ENCODE measurements at places on chromosomes 4 and X.
A peak's percentile ranks its signal among the peaks of the same experiment; 100 is the strongest.

GRCh38 chr4:151152028-151152427, 52.6 kb downstream of the RPS3A start:
- no peak for DNase-seq

DNA sequence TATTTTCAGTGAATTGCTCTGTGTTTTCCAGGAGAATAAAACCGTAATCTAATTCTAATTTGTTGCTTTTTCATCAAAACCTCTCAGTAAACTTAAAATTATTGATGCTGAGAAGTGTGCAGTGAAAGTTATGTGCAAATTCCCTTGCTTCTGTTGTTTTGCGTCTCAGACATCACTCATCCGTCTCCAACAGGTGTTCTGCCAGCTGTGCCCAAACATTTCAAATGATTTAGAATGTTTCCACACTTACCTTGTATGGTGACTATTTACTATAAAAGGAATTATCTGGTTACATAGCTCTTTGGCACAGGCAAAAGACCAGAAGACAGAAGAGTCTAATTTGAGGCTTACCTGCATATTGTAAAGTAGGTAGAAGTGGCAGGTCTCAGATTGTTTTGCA, 184.0 kb downstream of the BMPR1B start:
- DNase-seq: no peak

DNA sequence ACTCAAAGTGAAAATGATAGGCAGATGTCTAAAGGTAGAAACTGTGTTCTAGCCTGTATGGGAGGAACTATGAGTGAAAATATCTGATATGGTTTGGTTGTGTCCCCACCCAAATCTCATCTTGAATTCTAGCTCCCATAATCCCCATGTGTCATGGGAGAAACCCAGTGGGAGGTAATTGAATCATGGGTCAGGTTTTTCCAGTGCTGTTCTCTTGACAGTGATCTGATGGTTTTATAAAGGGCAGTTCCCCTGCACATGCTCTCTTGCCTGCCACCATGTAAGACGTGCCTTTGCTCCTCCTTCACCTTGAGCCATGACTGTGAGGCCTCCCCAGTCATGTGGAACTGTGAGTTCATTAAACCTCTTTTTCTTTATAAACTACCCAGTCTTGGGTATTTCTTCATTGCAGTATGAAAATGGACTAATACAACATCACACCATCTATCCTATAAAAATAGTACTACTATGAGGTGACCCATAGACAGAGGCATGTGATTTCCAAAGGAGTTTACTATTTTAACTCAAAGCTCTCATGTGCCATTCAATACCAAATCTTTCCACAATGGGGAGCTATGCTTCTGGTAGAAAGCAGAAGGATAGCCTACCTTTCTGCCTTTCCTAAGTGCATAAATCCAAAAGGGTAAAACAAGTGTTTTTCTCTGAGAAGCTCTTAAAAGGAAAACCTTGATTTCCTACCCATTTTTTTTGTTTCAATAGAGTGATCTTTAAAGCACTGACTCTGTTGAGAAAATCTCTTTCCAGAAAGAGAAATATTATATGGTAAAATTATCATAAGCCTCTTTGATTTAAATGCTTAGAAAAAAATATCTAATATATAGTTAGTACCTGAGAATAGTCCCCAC, 38.8 kb downstream of the SEC31A start:
- DNase-seq: no peak

DNA sequence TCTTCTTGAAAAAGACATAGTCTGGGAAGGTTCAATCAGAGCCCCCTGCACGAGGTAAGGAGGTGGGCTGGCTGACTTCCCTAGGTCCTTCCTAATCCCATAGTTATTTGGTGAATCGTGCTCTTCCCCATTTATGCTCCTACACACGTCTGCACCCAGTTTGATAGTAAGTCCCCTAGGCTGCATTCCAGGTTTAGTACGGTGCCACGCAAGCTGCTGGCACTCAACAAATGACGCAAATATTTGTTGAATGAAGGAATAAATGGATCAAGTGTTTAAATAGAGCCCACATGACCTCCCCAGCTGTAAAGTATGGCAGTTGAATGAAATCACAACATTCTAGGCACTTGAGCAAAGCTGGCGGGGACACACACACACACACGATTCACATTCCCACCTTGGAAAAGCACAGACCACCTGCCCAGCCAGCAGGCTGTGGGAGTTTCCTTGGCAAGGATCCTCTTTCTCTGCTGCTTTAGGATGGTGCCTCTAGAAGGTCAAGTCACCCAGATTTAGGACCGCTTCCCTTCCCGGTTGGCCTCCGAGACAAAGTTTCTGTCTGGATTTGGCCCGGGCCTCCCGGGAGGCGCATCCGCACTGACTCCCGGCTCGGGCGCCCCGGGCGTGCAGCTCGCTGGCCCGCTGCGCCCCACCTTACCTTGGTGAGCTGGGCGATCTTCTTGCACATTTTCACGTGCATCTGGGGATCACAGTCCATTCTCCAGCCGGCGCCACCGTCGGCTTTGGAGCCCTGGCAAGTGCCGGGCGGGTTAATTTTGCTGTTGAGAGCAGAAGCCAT, 721 bp downstream of the FAM184B start:
- DNase-seq: peak; percentile 73

- DNase-seq: no peak
Measured at GRCh38 chrX:13741695-13742094, 7.1 kb downstream of the OFD1 start.

DNA sequence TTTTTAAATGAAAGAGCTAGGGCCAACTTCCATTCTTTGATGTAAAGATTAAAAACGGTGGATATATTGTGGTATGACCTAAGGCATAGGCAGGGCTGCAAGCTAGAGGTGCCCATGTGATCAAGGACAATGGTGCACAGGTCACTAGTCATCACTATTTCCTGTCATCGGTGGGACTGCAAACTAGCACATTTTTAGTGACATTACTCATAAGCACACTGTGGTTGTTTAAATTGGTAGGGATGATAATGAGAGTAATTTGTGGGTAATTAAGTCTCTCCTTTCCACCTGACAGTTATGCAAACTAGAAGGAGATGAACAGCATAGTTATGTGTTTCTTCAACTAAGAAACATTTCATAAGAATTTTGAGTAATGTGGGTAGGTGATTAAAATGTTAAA, 85.4 kb downstream of the GPRIN3 start:
- no peak for DNase-seq

- DNase-seq: no peak
Measured at GRCh38 chr4:181106398-181106797, 1136.8 kb upstream of the TENM3 start.

DNA sequence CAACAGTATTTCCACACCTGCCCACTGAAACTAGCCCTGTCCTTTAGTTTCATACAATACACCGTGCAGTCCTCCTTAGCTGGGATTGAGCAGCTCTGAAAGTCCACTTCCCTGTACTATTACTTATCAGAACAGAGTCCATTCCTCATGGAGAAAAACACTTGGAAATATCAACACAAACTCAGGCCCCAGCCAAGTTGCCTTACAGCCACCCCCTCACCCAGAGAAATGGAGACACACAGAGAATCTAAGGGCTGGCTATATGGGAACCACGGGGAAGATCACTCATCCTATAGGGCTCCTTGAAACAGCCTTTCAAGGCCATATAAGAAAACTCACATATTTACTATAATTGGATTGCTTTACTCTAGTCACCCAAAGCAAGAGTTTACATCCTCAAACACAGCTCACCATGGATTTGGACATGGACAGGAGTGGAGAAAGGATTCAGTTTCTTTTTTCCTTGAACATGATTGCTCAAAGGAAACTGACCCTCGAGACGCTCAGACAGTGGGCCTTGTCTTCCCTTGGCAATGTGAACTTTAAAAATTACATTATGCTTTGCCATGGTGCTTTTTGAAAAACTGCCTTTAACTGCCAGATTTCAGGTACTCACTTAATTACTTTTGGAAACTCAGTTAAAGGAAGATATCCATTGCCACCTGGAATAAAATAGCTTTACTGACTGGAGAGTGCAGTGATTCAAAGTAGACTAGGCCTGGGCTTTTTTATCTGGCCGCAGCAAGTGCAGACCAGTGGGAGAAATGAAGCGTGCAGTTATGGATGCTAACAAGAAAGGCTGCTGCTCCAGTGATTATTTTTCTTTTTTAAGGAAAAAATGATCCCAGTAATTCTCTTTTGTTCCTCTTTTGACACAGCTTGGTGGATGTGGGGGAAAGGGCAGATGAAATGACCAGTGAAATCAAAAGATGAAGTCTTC, 1.6 kb downstream of the SCARB2 start:
- no peak for DNase-seq

- DNase-seq: no peak
Measured at GRCh38 chrX:75883446-75883845, 98.4 kb upstream of the MAGEE2 start.

- DNase-seq: no peak
Measured at GRCh38 chrX:7690842-7691241, 152.1 kb upstream of the VCX start.

DNA sequence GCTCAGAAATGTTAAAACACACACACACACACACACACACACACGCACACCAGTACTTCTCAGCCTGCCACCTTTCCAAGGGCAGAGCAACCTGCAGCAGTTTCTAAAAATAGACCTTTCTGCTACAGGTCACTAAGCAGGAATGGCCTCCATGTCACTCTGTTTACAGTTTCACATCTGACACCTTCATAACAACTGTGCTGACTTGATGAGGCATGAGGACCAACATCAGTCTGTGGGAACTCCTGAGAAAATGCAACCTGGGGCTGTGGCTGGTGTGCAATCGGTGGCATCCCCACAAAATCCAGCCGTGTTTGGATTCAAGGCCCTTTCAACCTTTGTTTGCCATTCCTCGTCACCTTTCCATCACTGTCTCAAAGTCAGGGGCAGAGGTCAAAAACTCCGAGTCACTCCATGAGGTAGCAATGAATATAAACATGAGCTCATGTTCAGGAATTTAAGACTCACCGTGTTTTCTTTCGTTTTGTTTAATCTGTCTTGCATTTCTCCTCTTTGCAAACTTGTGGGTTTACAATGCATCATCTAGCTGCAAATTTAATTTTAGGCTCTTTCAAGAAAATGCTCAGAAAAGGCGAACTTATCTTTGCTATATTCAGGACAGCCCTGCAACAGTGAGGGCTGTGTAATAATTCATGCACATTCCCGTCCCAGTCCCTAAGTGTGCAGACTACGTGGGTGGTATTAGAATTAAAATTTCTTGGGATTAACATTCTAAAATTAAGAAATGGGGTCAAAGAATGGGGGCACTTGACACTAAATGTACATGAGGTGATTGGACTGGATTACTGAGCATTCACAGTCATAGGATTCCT, 135.3 kb downstream of the SHROOM3 start:
- peak; percentile 20 for DNase-seq

DNA sequence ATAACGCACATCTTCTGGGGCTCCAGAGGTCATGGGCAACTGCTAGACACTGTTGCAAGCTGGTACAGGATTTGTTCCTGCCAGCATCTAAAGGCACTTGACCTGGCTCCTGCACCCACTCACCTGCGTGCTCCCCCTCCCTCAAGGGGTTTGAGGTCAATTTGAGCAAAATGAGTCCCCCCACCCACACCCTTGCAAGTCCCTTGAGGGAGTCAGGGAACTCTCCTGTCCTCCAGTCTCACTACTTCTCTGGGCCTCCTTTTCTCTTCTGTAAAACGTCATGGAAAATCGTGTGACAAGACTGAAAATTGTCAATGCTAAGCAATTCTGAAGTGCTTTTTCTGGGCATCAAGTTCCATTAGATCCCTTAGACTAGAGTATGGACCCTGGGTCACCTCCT, 39.9 kb upstream of the PGK1 start:
- no peak for DNase-seq

DNA sequence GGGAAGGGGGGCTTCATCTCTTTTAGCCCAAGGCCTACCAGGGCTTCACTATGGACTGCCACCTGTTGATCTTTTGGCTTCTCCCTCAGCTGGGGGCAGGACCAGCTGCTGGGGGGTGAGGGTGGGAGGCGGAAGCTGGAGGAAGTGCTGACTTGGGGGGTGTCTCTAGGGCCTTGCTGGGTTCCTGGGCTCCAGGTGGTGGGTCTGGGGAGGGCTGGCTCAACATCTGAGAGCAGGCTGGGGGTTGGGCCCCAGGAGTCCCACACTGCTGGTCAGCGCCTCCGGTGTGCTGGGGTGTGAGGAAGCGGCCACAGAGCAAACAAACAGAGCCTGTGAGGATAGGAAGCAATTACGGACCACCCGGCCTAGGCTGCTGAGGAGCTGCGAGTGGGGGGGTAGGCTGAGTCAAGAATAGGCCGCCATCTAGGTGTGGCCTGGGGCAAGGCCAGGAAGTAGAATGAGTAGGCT, 85.7 kb downstream of the EFNB1 start:
- DNase-seq: no peak

DNA sequence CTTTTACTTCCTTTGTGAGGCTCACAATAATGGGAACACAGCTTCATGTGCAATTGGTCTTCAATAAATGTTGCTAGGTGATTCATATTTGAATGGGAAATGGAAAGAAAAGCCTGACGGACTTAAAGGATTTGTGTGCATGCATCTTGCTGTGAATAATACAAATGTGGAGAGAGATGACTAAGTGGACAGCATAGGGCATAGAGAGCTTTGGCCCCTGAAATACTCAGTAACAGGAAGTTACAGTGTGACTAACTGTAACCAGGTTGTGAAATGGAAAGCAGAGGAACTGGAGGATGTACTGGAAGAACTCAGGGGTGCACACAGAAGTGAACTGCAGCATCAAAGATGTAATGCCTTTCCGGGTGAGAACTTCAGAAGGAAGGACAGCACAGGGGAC, 206.7 kb downstream of the MGST2 start:
- no peak for DNase-seq
